ENCODE measurements at places on chromosomes 12 and 14.

- no peak for DNase-seq
These were observed 127.4 kb upstream of the ATP2B1 start for GRCh38 chr12:89836026-89836425.

DNA sequence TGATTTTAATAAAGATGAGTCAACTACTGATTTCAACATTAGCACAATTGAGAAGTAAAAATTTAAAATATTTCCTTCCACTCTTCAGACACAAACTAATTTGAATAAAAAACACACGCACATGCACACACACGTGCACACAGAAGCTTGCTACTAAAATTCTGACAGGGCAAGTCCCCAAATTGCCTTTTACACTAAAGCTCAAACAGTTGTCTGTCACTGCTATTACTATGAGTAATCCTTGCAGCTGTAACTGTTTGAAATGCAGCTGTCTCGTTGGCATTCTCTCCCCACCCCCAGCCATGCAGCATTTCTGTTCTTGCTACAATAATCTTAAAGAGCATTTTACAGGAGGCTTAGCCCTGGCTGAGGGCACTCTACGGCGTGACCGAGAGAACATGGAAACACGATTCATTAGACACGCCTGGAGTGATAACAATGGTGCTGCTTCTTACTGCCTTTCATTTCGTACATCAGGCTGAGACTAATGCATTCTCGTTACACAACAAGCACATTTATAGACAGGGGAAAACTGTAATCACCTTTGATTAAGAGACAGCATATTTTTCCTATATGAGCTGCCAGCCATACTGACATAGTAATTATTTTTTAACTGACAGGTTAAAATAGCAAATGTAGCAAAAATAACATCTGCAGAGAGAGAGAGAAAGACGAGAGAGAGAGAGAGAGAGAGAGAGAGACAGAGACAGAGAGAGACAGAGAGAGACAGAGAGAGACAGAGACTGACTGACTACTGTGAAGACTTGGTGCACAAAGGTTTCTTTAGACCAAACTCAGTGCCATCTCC, 153.8 kb downstream of the MED13L start:
- peak; percentile 57 for DNase-seq

GRCh38 chr12:15477761-15478160, 155.5 kb downstream of the PTPRO start:
- DNase-seq, result no peak

- no peak for DNase-seq
These were observed 197.0 kb downstream of the SLC41A2 start for GRCh38 chr12:104761091-104761490.

DNA sequence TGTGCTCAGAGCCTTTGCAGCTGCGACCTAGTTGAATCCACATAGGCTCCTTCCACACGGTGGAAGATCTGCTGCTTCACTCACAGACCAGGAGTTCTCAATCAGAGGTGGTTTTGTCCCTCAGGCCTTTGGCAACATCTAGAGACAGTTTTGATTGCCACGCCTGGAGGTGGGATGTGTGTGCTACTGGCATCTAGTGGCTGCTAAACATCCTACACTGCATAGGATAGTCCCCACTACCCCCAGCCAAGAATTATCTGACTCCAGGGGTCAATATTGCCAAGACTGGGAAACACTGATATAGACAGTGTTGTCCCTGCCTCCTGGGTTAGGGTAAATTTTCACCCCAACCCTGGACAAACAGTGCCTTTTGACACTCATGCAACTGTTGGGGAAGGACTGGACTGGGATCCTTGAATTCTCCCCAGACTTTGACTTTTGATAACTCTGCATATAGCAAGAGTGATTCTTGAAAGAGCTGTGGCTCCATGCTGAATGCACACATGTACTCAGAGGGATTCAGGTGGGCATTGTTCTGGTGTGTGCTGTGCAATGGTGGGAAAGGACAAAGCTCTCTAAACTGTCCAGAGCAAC, 39.8 kb downstream of the BAZ2A start:
- DNase-seq, result peak; percentile 70

DNA sequence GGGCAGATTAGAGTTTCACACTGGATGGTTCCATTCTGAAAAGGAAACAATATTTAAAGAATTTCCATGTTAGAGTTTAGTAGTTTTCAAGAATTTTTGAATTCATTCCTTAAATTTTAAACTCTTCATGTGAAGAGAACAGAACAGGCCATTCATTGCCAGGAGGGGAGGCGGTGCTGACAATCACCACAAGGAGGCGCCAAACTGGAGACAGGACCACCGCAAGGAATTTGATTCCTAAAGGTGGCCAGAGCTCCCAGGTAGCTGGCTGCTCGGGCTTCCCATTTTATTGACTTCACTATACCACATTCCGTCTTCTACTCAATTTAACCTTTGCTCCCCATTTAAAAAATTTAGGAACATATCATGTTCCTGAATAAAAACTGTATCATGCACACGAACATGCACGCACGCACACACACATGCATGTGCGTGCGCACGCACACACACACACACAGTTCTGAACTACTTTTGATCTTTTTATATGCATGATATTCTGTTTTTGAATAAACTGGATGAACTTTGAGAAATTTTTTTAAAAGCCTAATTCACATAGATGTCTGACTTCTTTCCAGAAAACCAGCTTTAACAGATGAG, 101.2 kb downstream of the NELL2 start:
- DNase-seq, result peak; percentile 59

DNA sequence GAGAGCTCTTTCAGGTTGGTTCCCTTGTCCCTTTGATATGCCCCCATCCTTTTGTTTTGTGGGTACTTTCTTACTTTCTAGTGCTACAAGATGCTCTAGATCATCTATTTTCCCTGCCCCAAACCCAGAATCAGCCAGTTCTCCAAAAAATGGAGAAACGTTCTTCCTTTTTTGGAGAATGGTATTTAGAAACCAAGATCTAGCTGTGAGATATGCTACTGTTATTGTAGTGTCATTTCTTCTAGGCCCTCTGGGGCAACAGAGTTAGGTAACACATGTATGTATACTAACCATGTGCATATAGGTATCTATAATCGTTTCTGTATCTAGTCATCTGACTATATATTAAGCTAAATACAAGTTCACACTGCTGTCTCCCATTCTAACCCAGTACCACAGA, 6.9 kb upstream of the IGFBP6 start:
- no peak for DNase-seq

GRCh38 chr12:116565963-116566362, 6.8 kb downstream of the MAP1LC3B2 start:
- DNase-seq, result no peak

DNA sequence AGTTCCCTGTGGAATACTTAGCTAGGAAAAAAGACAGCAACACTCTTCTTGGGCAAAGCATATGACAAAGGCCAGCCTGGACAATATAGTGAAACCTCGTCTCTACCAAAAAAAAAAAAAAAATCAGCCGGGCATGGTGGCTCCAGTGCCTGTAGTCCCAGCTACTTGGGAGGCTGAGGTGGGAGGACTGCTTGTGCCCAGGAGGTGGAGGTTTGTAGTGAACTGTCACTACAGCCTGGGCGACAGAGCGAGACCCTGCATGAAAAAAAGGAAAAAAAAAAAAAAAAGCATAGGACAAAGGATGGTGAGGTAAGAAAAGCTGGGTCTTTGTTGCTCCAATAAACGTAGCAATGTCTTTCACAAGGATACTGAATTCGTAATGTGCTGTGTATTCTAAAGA, 1.1 kb downstream of the TXNDC16 start:
- DNase-seq, result no peak

DNA sequence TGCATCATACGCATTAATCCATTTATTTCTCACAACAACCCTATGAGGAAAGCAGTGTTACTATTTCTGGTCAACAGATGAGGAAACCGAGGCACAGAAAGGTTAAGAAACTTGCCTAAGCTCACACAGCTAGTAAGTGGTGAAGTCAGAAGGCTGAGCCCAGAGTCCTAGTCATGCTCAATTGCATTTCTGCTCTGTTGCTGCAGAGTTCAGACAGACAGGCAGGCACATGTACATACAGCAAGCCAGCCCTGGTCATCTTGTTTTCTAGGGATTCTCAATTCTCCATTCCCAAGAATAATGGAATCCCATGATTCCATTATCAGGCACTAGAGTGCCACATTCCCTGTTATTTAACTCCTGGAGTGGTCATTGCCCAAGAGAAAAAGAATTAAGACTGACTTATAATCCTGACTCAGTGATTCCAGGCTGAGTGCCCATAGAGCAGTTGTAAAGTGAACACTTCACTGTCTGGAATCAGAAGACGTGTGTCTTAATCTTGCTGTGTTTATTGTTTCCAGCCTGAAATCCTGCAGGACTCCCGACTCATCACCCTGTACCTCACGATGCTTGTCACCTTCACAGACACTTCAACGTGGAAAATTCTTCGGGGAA, 10.7 kb downstream of the UBE3B start:
- no peak for DNase-seq

DNA sequence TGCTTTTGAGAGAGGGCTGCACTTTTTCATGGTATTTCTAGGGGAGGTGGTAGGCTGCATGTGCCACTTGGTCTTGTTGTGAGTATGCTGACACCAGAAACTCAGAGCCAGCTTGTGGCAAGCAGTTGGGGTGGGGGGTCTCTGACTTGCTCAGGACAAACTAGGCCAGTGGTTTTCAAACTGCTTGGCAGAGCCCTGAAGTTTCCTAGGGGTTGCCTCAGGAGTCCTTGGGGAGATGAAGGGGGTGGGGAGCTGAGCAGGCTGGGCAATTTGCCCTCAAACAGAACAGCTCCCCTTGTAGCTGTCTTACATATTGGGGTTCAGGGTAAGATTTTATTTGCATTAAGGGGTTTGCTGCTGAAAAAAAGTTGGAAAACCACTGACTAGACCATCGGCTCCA, 3.9 kb downstream of the BCL2L2 start:
- no peak for DNase-seq

DNA sequence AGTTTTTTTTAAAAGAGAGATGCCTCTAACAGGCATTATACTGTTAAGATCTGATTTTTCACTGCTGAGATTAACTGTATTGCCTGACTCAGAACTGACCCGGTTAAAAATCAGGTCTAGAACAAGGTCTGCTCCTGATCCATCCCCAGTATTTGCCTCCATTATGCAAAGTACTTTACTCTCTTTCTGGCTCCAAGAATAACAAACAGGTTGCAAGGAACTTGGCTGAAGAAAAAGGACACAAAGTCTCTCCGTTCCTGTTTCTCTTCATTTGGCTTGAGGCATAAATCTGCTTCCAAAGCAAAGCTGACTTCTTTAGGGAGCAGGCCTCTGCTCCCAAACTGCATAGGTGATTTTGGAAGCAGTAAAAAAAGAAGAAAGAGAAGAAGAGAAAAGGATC, 199.3 kb upstream of the PDZRN4 start:
- no peak for DNase-seq

GRCh38 chr14:75543786-75544185, 21.5 kb downstream of the BATF start:
- no peak for DNase-seq

GRCh38 chr14:74558655-74559054, 53.4 kb downstream of the LTBP2 start:
- no peak for DNase-seq

DNA sequence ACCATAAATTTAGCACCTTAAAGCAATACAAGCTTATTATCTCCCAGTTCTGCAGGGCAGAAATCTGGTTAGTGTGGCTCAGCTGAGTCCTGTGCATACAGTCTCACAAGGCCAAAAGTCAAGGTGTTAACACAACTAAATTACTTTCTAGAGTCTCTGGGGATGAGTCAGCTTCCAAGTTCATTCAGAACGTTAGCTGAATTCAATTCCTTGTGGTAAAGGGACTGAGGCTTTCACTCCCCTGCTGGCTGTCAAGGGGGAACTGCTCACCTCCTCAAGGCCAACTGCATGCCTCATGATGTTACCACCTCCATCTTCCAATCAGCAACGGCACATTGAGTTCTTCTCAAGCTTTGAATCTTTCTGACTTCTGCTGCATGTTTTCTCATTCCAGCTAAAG, 27.6 kb downstream of the EML5 start:
- DNase-seq, result no peak

DNA sequence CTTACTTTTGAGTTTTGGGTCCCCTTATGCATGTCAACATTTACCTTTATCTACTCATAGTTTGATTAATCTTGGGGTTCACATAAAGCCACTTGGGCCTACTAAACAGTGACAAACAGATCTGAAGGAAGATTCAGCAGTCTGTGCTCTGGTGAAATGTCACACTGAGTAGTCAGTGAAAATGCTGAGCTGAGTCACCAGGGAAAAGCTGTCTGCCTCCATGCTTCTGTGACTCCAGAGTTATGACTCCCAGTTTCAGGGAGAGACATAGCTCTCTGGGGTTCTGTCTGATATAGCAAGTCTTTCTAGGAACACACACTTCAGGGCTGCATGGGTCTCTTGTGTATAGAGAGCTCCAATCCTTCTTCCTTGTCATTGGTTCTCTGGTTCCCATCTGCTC, 406.3 kb upstream of the FAR2 start:
- no peak for DNase-seq

DNA sequence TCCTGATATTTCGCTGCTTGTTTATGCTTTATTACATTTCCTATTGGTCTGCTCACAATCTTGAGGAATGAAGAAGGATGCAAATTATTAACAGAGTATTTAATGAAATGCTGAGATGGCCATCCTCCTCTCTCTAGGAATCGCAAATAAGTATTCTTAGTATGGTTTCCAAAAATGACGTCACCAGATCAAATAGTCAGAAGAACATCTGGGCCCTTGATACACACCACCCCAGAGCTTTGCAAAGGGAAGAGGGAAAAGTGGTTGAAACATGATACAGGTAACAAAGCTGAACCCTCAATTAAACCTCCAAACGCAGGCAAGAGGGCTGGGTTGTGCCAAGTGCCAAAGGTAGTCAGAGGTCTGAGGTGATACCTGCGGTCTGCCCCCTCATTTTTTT, 107.3 kb downstream of the BCL11B start:
- DNase-seq, result no peak

GRCh38 chr12:76037130-76038103, 5.8 kb upstream of the PHLDA1 start:
- peak; percentile 59 for DNase-seq

DNA sequence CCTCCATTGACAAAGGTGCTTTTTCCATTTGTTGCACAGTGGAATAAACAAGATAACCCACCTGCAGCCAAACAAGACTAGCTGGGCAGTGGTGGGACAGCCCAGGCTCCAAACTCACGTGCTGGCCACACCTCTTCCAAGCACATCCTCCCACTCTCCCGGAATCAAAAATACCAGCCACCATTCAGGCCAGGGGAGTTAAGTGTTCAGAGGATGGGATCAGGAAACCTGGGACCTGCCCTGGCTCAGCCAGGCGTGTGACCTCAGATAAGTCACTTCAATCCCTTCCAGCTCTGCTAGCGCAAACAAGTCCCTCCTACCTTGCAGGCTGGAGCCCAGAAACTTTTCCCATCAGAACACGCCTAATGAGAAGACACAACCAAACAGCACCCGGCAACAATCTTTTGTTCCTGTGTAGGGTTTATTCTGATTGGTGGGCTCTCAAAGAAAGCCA, 43.3 kb downstream of the ACTN1 start:
- DNase-seq, result no peak

- DNase-seq, result peak; percentile 13
These were observed 57.5 kb downstream of the FRS2 start for GRCh38 chr12:69527506-69528272.

Measured in ELF-1 (cell line).